ENCODE measurements at places on chromosomes 6 and 20. TPM values are rescaled to one million over a fixed set of nuclear protein-coding genes. Genes with fewer than 3 reads are reported as not detected.

DNA sequence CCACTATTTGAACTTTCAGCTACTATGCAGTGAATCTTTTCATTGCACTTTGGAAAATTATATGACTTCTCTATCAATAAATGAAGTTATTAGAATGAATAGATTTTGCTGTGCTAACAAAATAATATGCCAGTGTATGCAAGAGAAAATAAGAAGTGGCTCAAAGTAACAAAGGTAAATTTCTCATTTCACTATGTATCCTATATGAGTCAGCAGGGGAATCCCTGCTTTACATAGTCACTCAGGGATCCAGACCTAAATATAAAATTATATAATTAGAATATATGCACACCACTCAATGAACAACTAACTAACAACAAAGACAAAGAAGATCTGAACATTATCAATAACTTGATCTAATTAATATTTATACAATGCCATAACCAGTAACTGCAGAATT, 390.8 kb upstream of the IRAK1BP1 start:
- no peak for DNase-seq

C2 gene
- total RNA-seq = 25.0 TPM

DNA sequence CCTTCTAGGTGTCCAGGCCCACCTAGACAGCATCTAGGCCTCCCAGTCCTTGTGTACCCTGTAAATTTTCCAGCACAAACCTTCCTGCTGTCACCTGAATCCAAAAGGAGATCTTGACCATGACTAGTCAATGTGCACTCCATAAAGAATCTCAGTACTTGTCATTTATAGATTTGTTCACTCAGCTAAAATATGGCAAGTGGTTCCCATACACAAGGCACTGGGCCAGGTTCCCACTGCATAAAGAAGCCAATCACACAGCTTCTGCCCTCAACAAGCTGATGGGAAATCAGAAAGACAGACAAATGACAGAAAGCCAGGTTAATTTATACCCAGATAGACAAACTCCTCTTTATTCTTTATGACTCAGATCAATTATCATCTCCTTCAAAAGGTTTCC, 526.8 kb downstream of the CD83 start:
- no peak for DNase-seq

DNA sequence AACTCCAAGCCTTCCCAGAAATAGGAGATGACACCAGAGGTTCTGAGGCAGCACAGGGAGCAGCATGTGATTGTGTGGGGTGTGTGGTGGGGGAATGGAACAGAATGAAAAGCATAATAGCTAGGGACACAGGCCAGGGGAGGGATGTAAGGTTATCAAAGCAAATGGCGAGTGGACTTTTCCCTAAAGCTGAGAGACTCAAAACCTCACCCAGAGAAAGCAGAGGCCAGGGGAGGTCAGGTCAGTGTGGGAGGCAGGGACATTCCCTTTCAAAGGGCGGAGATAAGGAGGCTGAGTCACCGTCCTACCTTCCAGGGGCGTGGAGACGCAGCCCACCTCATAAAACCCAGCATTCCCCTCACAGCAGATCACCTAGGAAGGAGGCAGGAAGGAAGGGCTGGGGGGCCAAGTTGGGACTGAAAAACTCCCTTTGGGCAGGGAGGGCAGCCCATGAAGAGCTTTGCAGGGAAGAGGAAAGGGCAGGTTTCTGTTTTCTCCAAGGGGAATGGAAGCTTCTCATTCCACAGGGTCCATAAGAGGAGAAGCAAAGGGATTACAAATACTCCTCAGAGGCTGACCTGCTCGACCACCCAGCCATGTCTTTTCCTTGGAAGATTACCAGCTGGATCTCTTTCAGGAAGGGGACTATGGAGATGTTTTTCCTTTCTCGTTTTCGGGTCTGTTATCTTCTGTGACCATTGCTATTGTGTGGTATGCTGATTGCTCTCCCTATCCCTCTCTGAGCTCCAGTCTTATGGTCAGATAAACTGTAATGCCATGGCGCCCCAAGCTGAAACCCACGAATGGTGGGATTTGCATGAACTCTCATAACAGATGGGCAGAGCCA, 9.6 kb upstream of the LY6G5C start:
- no peak for DNase-seq

GRCh38 chr20:35575958-35576357, 34.1 kb downstream of the ERGIC3 start:
- DNase-seq = no peak
